Hindlimb muscle (tissue), 1 donor: ENCODE measurements at places on chromosomes 13 and 19. TPM values are rescaled to one million over a fixed set of nuclear protein-coding genes. Genes with fewer than 3 reads are reported as not detected.

GRCh38 chr13:22240716-22241115 lies 569.8 kb downstream of the FGF9 start:
- no peak for DNase-seq

The PEAK3 gene
- not detected for polyA plus RNA-seq

DNA sequence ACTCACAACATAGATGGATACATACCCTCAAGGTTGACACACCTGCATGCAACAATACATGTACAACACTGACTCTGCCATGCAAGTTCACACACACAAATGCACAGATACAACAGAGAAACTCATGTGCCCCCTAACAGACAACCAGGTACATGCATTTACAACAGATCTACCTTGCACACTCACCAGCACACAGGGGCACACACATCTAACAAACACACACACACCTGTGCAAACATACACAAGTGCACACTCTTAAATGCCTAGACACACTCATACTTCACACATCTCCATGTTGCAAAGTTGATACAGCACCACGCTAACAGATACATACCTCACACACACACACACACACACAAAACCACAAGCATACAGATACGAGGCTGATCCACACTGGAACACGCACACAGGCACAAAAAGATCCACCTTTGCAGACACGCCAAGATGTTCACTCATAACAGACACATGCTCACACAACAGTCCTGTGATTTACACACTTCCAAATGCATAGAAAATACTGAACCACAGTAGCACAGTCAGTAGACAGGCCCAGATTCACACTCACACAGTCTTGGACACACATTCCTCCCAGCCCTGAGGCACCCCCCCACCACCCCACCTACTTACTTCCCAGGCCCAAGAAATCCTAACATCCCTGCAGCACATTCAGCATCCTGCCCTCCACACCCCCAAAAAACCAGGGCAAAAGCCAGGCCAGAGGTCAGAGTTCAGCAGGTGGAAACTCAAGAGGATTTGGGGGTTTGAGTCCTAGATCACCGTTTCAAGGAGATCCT lies 1.4 kb downstream of the LRFN1 start:
- DNase-seq, result no peak

DNA sequence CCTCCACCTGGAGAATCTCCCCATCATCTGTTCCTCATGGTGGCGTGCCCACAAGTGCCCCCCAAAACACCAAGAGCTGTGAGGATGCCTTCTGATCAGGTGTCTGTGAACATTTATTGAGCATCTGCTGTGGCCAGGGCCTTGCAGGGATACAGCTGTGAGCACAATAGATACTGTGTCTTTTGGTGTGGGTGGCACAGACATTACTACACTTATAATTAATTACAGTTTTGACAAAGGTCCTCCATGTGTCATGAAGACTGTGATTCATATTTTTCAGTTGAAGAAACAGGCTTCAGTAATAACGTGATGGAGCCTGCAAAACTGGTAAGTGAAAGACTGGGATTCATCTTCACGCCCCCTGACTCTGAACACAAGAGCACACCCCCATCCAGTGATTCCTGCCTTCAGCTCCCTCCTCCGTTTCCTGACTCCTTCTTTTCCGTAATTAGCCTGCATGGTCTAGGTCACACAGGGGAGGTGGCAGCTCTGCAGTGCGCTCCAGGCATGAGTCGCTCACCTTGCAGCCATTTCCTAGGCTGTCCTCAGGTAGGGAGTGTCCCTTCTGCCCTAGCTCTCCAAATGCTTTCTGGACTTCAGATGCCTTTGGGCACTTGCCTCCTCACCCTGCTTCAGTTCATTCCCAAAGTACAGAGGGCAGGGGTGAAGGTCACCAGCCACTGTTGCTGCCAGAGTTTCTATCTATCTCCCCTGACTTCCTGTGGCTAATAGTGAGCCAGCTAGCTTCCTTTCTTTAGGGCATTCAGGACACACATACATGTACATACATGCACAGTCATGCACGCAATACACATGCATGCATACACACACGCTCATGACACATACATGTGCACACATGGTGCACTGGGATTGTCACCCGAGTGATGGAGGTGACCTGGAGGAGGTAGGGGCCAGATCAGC lies 66.5 kb downstream of the SIAH3 start:
- DNase-seq, result no peak

The ADAMTS10 gene
- polyA plus RNA-seq, result 31.2 TPM

The TSSK6 gene
- polyA plus RNA-seq, result 1.2 TPM

DNA sequence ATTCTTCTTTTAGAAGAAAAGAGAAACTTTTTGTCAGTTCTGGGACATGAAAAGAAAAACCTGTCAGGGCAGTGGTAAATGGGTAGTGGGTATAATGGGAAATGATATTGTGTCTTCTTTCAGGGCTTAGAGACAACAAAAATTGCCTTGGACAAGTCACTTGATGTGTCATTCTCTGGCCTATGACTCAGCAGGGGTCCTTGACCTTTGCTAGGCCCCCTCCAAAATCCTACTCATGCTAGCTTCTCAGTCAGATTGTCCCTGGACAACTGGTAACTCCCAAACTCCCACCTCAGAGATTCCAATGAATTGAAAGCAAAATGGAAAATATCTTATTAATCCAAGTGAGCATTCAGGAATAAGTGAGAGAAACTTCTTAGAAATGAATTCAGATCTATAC lies 258.8 kb upstream of the SPRY2 start:
- DNase-seq, result no peak

DNA sequence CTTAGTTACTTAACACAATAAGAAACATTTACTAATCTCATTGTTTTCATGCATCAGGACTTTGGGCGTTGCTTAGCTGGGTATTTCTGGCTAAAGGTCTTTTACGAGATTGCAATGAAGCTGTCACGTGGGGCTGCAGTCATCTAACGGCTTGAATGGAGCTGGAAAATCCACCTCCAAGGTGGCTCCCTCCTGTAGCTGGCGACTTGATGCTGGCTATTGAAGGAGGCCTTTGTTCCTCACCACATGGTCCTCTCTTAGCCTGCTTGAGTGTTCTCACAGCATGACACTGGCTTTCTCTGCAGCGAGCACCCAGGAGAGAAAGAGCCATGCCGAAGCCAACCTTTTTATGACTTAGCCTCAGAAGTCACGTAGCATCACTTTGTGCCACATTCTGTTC lies 92.0 kb downstream of the NHLRC3 start:
- no peak for DNase-seq

GRCh38 chr13:104823709-104824108 lies 1711.8 kb downstream of the EFNB2 start:
- DNase-seq, result no peak

DNA sequence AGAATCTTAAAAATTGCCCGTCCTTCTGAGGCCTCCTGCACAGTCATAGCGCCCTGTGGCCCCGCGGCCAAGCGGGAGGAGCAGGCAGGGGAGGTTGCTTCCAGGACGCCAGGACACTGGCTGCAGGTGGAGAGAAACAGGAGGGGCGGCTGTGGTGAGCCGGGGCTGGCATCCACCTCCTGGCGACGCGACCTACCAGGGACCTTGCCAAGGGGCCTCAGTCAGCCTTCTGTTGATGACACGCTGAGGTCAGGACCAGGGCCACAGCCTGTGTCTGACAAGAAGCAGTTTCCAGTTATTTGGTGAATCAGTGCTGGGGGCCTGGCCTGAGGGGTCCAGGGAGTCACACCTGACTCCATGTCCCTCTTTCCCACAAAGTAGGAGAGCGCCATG lies 13.3 kb upstream of the MKNK2 start:
- no peak for DNase-seq

The PDCD5 gene
- 125 TPM for polyA plus RNA-seq

The IL12RB1 gene
- polyA plus RNA-seq, result 0.75 TPM

DNA sequence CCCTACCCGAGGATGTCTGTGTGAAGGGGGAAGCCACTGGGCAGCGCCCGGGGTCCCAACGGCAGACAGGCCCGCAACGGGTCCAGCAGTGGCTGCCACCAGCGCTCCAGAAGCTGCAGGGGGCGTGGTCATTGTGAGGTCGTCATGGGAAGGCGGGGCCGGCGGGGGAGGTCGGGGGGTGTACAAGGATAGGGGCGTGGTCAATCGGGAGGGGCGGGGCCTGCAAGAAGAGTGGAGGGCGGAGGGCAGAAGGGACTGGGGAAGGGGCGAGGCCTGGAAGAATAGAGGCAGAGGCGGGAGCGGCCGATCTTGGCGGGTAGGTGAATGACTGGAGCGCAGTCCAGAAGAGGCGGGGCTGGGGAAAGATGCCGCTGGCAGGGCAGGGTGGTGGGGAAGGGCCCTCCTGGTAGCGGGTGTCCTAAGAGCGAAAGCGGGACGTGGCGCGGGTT lies 4.4 kb downstream of the FUZ start:
- peak; percentile 89 for DNase-seq

DNA sequence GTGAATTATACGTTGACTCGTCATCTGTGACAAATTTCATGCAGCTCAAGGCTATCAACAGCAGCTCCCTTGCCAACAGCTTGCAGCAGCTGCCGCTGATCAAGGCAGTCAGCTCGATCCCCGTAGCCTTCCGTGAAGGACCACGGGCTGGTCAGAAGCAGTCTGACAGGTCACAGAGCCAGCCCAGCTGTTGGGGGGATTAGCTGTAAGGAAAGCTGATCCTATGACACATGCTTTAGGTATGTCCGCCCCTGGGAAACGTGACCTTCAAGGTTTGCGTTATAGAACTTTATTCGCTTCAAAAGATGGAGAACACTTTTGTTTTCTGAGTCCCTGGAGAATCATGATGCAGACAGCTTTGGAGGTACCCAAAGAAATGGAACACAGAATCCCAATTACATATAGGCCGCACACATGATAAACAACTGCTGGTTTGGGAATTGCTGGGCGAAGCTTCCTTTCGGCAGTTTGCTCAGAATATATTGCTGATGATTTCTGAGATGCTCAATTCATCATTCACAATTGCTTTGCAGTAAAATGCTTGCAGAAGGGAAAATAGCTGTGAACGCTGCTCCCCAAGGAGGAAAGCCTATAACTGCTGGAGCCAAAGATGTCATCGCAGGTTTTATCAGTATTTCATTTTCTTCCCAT lies 62.6 kb upstream of the USP29 start:
- peak; percentile 92 for DNase-seq

The ZNF723 gene
- not detected for polyA plus RNA-seq

DNA sequence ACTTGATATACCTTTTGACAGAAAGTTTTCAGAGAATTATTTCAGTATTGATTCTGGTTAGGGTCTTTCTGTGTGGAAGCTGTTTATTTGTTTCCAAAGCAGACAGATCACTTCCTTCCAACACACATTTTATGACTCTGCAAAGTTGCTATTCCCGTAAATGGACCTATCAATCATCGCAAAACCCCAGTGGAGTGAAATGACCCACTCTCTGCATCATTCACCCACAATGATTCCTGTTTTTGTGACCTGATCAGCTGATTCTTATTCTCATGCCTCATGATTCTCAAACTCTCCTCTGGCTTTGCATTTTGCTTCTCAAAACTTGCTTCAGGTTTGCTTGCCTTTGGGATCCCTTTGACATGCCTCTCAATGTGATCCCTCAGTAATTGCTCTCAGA lies 453.7 kb downstream of the PCDH17 start:
- DNase-seq, result no peak

The ZNF256 gene
- polyA plus RNA-seq, result 5.4 TPM

GRCh38 chr19:49145573-49146407 lies 9.4 kb downstream of the HRC start:
- DNase-seq, result no peak

GRCh38 chr19:46978171-46978869 lies 41.3 kb upstream of the NPAS1 start:
- DNase-seq, result no peak

DNA sequence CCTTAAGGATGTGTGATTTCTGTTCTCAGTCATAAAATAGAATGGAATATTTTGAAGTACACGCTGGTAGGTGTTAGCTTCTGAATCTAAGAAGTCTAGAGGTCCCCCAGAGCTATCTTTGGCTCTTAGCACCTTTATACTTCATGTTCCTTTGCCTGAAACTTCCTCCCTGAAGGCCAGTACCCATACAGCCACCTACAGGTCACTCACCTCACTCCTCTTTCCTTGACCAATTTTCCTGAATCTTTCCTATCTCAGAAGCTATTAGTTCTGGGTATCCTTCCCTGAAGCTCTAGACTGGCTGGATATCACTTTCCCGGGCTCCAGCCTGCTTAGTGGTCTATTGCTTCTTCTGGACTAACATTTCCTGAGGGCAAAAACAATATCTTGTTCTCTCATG lies 93.4 kb upstream of the EDNRB start:
- no peak for DNase-seq

GRCh38 chr19:47096100-47096704 lies 17.4 kb downstream of the ZC3H4 start:
- DNase-seq, result no peak

- no peak for DNase-seq
Observed at GRCh38 chr13:77375560-77376108, 48.7 kb upstream of the MYCBP2 start.
